ENCODE measurements at places on chromosomes 11 and 22.

GRCh38 chr22:39898997-39899396 lies 1.9 kb upstream of the GRAP2 start:
- no peak for DNase-seq

GRCh38 chr11:130077671-130078070 lies 8.0 kb downstream of the APLP2 start:
- DNase-seq, result no peak

DNA sequence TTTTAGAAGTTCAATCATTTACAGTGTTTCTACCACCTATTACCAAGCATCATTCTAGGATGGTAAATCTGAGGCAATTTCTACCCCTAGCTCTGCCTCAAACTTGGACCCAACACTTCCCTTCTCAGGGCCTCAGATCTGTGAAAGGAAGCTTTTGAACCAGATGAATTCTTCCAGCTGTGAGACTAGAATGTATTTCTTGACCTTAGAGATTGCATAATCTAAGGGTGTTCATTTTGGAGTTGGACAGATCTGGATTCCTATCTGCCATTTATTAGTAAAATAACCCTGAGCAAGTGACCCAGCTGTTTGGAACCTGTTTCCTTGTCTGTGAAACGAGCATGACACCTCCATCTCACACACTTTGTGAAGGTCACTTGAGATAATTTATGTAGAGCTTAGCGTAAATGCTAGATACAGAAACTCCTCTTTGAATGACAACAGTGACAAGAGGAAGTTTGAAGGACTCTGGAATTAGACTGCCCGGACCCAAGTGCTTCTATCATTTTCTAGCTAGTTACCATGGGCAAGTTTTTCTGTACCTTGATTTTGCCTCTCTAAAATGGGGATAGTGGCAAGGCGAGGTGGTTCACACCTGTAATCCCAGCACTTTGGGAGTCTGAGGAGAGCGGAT lies 3.8 kb upstream of the INTS5 start:
- DNase-seq, result no peak

DNA sequence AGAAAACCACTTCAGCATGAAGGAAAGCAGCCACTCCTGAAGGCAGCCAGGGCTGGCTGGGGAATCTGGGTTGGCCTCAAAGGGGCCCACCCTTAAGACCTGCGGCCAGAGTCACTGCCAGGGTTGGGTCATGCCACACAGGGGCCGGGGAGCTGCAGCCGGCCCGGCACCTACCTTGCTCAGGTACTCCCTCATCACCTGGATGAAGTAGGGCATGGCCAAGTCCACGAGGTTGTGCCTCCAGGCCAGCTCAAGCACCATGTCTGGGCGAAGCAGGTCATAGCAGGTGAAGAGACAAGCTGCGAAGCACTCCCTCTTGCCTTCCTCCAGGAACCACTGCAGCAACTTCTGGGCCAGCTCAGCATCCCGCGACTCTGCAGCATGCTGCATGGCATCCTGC lies 4.7 kb upstream of the SLC25A1 start:
- no peak for DNase-seq

- DNase-seq, result no peak
Measured at GRCh38 chr22:43543522-43544288, 131.9 kb downstream of the MPPED1 start.

DNA sequence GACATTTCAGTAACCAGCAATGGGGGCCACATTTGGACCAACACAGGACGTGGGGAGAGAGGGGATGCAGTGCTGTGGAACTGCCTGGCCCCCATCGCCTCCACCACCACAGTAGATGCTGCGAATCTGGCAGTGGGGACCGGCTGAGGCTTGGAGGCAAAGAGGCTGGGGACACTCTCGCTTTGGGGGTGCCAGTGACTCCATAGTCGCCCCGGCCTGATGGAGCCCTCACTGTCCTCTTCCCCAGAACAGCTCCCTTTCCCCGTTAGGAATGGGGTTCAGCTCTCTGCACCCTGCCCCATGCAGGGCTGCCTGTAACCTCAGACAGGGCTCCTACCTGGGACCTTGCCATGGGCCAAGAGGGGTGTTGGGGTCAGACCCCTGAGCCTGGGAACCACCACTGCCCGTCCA lies 1.8 kb upstream of the MUC2 start:
- no peak for DNase-seq

- DNase-seq, result no peak
Measured at GRCh38 chr11:96055706-96056387, 131.9 kb upstream of the MTMR2 start.

GRCh38 chr11:128809128-128809527 lies 58.0 kb downstream of the KCNJ1 start:
- no peak for DNase-seq

DNA sequence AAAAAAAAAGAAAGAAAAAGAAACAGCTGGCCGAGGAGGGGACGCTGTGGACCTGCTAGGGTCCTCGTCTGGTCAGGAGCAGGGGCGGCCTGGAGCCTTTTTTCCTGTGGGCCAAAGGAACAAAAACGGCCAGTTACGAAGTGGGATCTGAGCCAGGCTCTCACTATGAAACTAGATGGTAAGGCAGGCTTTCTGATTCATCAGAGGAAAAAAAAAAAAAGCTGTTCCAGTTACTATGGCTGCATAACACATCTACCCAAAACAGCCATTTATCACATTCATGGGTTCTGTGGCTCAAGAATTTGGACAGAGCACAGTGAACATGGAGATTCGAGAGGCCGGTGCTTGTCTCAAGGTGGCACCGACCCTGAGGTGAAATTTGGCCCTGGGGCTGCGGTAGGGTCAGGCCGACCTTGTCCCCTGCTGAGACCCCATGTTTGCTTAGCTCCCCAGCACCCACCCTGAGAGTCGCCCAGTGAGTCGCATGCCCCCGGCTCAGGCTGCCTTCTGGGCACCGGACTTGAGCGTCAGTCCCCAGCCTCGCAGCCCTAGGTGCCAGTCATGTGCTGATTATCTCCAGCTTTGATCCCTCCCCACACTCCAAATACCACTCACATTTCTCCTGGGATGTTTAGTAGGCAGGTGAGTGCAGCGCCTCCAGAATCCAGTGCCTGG lies 34.2 kb downstream of the MRGPRD start:
- DNase-seq, result no peak

- DNase-seq, result no peak
Measured at GRCh38 chr11:112889446-112889845, 71.8 kb upstream of the NCAM1 start.

DNA sequence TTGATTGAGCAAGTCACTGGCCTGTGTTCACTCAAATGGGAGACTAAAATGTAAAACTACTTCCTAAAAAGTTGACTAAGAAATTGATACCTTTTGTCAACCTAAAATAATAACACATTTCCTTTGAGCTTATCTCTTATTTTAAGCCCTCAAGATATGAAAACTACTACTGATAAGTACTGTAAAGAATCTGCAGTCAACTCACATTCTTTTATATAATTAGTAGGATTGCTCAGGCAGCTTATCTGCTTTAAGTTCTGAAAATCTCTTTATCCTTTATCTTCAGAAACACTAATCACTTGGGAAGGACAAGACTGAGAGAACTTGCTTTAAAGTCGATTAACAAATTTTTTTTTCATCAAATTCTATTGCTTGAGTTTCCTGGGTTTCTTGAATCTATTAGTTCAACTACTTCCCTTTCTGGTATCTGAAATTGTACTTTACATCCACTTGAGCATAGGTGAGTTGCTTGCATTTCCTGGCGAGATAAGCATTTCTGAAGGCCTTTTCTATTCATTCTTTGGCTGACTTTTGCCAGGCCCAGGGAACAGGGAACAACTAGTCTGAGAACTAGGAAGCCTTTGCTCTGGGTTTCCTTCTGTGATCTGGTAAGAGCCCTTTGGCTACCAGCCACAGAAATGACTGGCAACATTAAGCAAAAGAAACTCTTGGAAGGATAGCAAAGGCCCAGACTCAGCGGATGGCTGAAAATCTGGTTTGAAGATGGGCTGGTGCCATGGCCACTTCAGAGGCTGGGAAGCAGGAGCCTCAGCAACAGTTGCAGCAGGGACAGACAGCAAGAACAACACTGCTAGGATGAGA lies 19.3 kb upstream of the CSRP3 start:
- no peak for DNase-seq

DNA sequence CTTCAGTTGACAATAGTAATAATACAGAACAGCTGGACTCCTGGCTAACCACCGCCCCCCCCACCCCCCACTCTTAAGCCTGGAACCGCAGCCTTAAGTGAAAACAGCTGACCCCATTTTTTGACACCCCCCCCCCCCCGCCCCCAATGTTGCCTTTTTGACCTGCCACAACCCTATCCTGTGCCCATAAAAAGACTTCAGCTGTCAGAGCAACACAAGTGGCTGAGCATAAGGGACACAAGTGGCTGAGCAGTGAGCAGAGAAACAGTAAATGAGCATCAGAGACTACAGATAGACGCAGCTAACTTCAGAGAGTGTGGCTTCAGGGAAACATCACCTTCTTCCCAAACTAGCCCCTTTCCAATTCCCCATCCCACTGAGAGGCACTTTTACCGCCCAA lies 1493.8 kb downstream of the LRRC4C start:
- no peak for DNase-seq
